ENCODE measurements at places on chromosomes 4 and X. TPM values are rescaled to one million over a fixed set of nuclear protein-coding genes. Genes with fewer than 3 reads are reported as not detected.

TRAM1L1 gene
- polyA plus RNA-seq: 1.3 TPM

DGAT2L6 gene
- not detected for polyA plus RNA-seq

PALLD gene
- polyA plus RNA-seq: 253 TPM

GRSF1 gene
- 46.1 TPM for polyA plus RNA-seq

NIPAL1 gene
- polyA plus RNA-seq: 2.3 TPM

FAM9A gene
- not detected for polyA plus RNA-seq

DCUN1D4 gene
- polyA plus RNA-seq: 19.7 TPM

WAS gene
- 9.6 TPM for polyA plus RNA-seq

CTAG1A gene
- not detected for polyA plus RNA-seq

RHOXF2 gene
- not detected for polyA plus RNA-seq

MORC4 gene
- polyA plus RNA-seq: 8.0 TPM

SPIN2A gene
- 1.2 TPM for polyA plus RNA-seq

SMIM43 gene
- polyA plus RNA-seq: not detected

F8A1 gene
- polyA plus RNA-seq: 14.7 TPM

SMPX gene
- polyA plus RNA-seq: 16.4 TPM

NLRP2B gene
- polyA plus RNA-seq: not detected

PLRG1 gene
- 46.3 TPM for polyA plus RNA-seq

SERPINA7 gene
- polyA plus RNA-seq: not detected
